SK-MEL-5 (cell line): ENCODE measurements at places on chromosomes 2 and 18. TPM values are rescaled to one million over a fixed set of nuclear protein-coding genes. Genes with fewer than 3 reads are reported as not detected.

The SLC23A3 gene
- total RNA-seq = 0.13 and 0.34 TPM in 2 replicates

The GCG gene
- total RNA-seq = not detected in 2 replicates

The ZAP70 gene
- not detected in 2 replicates for total RNA-seq

The HOXD11 gene
- total RNA-seq = 0.37 and 0.53 TPM in 2 replicates

The TXNDC2 gene
- total RNA-seq = not detected in 2 replicates
